Non-pigmented ciliary epithelial cell (primary cell): ENCODE measurements at places on chromosomes 5 and 9.
A peak's percentile ranks its signal among the peaks of the same experiment; 100 is the strongest.

DNA sequence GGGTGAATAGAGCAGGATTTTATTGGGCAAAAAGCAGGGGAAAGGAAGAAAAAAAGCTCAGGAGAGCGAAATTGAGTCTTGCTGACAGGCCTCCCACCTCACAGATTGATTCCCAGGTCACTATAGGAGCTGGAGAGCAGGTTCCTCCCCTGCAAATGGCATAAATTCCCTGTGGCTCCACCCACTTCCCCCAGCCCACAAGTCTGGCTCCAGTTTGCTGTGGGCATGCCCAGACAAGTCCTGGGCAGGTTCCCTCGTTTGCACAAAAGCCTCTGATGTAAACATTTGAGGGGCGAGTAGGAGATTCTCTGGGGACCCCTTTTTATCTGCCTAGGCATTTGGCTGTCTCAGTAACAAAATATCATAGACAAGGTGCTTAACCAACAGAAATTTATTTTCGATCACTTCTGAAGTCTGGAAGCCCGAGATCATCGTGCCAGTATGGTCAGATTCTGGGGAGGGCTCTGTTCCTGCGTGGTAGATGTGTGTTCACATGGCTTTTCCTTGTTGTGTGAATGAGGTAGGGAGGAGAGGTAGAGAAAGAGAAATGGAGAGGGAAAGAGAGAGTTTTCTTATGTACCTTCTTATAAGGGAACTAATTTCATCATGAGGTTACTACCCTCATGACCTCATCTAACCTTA, 614.5 kb downstream of the MAT2B start:
- DNase-seq, result peak; percentile 18

DNA sequence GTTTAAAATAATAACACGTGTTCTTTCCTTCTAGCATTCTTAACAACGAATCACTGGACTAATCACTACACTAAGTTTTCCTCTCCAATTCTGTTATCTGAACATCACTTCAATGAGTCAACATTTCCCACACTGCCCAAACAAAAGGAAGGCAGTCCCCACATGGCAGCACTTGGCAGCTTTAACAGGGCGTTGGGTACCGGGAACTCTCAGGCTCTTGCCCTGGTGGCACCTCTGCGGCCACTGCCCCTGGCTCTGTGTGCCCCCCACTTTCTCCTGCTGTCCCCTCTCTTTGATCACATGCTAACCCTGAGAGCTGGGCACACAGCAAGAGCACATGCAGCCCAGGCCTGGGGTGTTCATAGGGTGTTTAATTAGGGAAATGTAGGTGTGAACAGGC, 15.7 kb downstream of the SLC6A3 start:
- DNase-seq, result no peak

DNA sequence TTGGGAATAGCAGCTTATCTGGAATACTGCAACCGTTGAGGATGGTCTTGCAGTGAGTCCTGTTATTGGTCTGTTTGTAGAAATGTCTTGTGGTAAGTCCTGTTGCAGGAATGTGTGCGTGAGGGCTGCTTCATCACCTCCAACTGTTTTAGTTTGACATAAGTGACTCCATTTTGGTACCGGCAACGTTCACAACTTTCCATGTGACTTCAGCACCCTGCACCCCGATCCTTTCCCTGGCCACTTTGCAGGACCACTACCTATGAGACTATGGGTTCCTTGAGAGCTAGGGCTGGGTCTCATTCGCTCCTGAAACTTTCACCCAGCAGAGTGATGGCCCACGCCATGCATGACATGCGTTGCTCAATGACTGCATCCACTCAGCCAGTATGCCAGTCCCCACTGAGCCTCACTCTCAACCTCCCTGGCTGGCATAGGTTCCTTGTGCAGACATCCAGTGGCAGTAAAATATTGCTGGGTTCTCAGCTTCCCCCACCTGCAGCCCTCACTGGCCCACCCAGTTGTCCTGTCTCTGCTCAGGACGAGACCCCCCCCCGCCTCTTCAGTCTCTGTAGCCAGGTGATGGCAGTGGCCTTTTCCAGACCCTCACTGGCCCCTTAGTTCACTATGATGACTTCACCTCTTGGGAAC, 8.0 kb downstream of the SURF6 start:
- no peak for DNase-seq

GRCh38 chr5:139468421-139468931, 2.3 kb upstream of the SMIM33 start:
- DNase-seq, result no peak

DNA sequence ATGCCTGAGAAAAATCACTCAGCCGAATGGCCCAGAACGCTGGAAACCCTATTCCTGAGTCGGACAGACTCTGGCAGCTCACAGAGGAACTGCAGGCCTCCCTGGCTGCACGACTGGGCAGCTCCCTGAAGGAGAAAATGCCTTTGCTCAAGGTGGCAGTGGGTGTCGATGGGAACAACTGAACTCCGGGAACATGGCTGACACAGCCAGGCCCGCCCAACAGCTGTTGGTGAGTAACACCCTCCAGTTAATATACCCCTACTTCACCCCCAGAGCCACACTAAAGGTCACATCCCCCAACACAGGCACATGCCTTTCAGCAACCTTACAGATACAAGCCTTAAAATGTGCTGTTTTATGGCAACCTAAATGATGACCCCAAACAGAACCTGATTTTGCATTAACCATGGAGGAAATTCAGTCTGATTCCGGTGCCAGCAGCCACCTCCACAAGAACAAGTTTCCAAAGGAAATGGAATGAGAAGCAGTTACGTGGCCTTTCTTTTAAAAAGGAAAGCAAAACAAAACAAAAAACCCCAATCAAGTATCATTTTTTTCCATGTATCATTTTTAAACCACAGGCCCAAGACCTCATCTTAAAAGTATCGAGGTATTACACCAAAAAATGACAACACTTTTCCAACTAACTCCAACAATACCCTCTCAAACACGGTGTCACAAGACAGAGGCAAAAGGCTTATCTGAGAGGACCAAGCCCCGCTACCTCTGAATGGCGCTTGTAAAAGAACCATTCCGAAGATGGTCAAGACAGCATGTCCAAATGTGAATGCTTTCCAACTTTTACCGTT, 3.1 kb downstream of the KLF9 start:
- no peak for DNase-seq

DNA sequence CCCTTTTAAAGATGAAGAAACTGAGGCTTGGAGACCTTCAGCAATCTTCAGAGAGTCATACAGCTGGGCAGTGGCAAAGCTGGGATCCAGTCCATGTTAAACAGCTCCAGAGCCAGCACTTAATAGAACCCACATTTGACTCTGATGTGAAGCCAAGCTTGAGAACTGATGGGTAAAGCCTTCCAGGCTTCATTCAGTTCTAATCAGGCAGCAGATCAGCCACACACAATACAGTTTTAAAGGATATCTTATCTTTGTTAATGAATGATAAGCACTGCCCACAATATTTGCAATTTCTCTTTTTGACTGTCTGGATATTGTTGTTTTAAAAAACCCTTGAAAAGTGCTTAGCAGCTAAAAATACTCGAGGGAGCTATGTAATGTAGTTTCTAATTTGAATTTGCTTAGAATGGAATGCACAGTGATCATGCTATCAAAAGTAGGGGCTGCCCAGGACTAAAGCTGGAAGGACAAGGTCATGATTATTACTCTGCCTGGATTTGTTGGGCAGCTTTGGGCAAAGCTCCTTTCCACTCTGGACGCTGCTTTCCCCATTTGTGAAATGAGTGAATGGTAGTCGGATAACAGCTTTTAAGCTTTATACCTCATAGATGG, 31.3 kb upstream of the HTR4 start:
- no peak for DNase-seq

DNA sequence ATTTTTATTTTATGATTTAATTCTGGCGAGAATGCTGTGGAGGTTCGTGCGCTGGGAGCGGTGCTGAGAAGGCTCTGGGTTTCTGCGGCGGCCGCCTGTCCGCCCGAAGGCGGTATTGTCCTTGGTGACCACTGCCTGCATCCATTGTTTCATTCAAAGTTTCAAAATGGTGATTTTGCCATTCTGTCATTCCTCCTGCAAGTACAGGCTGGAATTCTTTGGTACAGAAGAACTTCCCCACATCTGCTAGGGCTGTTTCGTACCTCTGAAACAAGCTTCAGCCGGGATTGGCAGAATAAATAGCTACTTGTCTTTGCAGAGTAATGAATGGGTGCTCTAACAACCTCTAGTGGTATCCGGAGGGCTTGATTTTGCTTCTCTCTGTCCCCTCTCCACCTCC, 112.6 kb upstream of the CACNA1B start:
- no peak for DNase-seq

GRCh38 chr9:114317665-114318357, 5.1 kb upstream of the ORM1 start:
- DNase-seq, result no peak
